AG09309 (cell line): ENCODE measurements at places on chromosomes 1 and 21.

DNA sequence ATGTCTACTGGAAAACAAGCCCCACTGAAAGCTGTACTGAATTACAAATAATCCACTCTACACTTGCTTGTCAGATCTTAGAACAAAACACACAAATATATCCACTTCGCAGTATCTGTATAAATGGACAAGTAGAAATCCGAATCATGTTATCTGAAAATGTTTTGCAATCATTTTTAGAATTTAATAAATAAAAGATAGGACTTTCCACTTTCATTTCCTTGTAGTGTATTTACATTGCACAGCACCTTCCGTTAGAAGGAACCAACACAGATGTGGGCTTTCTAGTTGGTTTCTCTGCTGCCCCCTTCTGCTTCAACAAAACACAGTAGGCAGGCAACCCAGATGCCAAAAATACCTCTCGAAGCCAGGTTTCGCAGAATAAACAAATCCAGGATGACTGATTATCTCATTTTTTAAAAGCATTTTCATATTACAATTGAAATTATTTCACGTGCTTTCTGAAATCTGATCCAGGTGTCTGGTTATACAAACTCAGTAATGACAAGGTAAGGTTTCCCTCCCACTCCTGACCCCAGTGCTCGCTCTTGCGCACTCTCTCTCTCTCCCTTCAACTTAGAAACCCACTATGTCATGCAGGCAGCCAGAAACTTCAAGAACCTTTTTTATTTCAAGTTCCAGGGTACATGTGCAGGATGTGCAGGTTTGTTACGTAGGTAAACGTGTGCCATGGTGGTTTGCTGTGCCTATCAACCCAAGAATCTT lies 389.9 kb downstream of the SMYD3 start:
- DNase-seq, result no peak

DNA sequence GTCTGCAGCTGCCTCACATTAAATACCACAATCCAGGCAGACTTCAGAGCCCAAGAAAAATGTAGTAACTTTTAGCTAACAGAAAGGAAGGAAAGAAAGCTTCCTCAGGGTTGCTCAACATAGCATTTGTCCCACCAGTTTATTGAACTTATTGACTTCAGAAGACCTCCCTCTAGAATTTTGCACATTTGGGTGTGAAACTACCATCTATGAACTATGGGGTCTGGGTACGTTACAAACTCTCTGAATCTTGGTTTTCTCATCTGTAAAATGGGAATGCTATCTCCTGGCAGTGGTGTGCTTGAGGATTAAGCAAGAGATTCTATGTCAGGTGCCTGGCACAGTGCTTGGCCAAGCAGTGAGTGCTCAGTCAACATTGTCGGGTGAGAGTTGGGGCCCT lies at the start of gene ZP4:
Gene ZP4 (minus strand): TSS at position 101 of the 400 bp plus-strand sequence. CDS start 287 bp downstream, outside the sequence.
- DNase-seq, result no peak

DNA sequence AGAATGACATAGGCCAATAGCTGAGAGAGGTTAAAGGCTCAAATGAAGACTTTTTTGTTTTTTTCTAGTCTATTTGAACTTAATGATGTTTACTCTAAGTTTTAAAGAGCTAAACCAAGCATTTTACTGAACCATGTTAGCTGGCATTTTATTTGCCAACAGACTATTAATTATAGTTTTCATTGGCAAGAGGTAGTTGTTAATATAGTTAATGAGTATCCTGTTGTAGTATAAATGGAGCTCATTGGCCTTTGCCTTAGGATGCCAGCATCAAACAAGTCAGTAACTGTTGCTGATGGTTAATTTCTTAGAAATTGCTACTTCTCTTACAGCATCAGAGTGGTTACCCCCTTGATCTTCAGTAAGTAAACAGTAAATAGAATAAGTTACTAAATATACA lies 339.0 kb upstream of the B3GALT2 start:
- DNase-seq, result no peak

- DNase-seq, result no peak
Observed at GRCh38 chr1:109803901-109804331, 40.2 kb upstream of the EPS8L3 start.

GRCh38 chr1:39491146-39491921 lies at the start of gene BMP8A:
TSS of gene BMP8A (plus strand) at chr1:39491636. CDS start at chr1:39491992, 356 bp downstream.
- no peak for DNase-seq
